ENCODE measurements at places on chromosomes 4 and X. TPM values are rescaled to one million over a fixed set of nuclear protein-coding genes. Genes with fewer than 3 reads are reported as not detected.

The KLHL13 gene
- 0.28 TPM for total RNA-seq

The MND1 gene
- total RNA-seq: 18.7 TPM

The TENT5D gene
- total RNA-seq: not detected

The FGF13 gene
- total RNA-seq: not detected

The TCEAL7 gene
- not detected for total RNA-seq

The TRIM60 gene
- total RNA-seq: not detected

The FAM47E gene
- total RNA-seq: 0.36 TPM

The PCDH11X gene
- total RNA-seq: 0.02 TPM

The TCEAL6 gene
- total RNA-seq: not detected

The SPATA4 gene
- 0.14 TPM for total RNA-seq

The KDM6A gene
- total RNA-seq: 10.9 TPM

The FAAH2 gene
- 0.06 TPM for total RNA-seq

The GRIA3 gene
- not detected for total RNA-seq

The BEX1 gene
- total RNA-seq: not detected

The INTS12 gene
- 15.4 TPM for total RNA-seq

The TMA16 gene
- 27.0 TPM for total RNA-seq

The AKAP4 gene
- total RNA-seq: not detected

The PLXNB3 gene
- total RNA-seq: 4.1 TPM

The PCDH19 gene
- total RNA-seq: 0.07 TPM

The AMTN gene
- 0.18 TPM for total RNA-seq

The CXCL8 gene
- total RNA-seq: 6.5 TPM

The CT55 gene
- total RNA-seq: not detected

The F11 gene
- not detected for total RNA-seq

The PABPC1L2A gene
- not detected for total RNA-seq

The GPR119 gene
- not detected for total RNA-seq

The SYN1 gene
- 0.24 TPM for total RNA-seq

The NKX3-2 gene
- total RNA-seq: 0.12 TPM

The ARMCX1 gene
- 0.47 TPM for total RNA-seq

The ENPEP gene
- total RNA-seq: 0.06 TPM

The F9 gene
- total RNA-seq: not detected

The TTC29 gene
- total RNA-seq: not detected

The FRMPD3 gene
- total RNA-seq: 0.12 TPM

The L1CAM gene
- total RNA-seq: 19.5 TPM

The AMBN gene
- total RNA-seq: not detected

The STBD1 gene
- total RNA-seq: 13.8 TPM

The CFAP99 gene
- total RNA-seq: 0.13 TPM

The IQCM gene
- not detected for total RNA-seq

The ZNF827 gene
- total RNA-seq: 2.2 TPM

The LPAR4 gene
- not detected for total RNA-seq

The TRAM1L1 gene
- 0.50 TPM for total RNA-seq

The ZXDA gene
- 1.2 TPM for total RNA-seq

Measured in A549 treated with dexamethasone at 1 μM for 4 hours (cell line).